Suppressor macrophage treated with lipopolysaccharide for 1 hour (primary cell): ENCODE measurements at places on chromosomes 1 and 21.

DNA sequence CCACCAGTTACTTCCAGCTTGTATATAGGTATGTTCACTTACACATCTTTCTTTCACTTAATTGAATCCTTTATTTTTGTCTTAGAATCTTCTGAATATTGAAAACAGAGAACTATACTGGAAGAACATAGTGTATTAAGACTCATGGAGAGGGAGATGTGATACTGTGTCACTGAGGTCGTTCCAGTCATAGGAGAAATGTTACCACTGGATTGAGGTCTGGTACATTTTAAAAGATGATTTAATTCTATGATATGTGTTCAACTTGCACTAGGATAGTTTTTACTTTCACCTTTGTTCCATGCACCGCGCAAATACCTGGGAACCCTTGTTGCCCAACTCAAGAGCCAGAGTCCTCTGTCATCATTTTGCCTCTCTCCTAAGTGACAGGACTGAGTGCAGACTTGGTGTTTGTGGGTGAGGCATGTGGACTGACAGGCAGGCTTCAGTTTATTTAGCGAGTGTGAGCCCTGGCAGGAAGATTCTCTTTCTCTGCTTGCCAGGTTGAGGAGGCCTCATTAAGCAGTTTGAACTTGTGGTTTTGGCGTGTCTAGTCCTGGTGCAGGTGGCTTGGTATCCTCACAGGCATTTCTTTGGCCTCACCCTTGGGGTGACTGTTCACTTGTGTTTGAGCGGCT is 63.7 kb downstream of the DYRK1A start:
- DNase-seq: no peak

GRCh38 chr1:175023043-175023921 is at the start of gene MRPS14:
TSS of gene MRPS14 (minus strand) at chr1:175023425. CDS start at chr1:175023408, 17 bp downstream.
- DNase-seq: peak; percentile 98

GRCh38 chr1:219542828-219543518 is 69.9 kb downstream of the ZC3H11B start:
- DNase-seq: no peak

GRCh38 chr1:159973350-159973940 is 19.4 kb upstream of the SLAMF9 start:
- no peak for DNase-seq

GRCh38 chr1:116131866-116132605 is 20.8 kb downstream of the MAB21L3 start:
- DNase-seq: no peak

- DNase-seq: no peak
Measured at GRCh38 chr1:36542962-36543515, 60.3 kb upstream of the CSF3R start.

DNA sequence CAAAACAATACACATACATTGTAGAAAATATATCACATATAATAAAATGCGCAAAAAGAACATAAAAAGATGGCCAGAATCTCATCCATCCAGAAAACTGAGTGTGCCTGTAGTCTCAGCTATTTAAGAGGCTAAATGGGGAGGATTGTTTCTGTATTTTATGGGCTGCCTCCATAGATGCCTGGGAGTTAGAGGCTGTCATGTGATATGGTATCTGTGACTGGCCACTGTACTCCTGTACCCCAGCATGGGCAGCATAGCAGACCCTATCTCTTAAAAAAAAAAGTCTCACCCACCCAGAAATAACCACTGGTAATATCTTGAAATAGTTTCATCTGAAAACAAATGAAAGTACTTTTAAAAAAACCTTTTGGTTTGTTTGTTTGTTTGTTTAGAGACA is 3.5 kb upstream of the TLCD4 start:
- DNase-seq: no peak
